Neural progenitor cell (in vitro differentiated cells): ENCODE measurements at places on chromosomes 7 and 10.

DNA sequence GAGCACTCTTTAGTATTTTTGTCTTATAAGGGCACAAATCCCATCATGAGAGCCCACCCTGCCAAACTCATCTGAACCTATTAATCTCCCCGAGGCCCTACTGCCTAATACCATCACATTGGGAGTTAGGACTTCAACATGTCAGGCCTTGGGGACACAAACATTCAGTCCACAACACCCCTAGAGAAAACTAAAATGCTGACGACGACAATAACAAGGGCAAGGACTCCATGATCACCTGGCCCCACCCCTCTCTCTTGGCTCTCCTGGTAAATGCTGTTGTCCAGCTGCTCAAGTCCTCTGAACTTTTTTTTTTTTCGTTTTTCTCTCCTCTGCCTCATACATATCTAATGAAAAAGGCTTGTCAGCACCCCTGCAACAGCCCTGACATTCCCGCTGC, 118.8 kb upstream of the MKI67 start:
- DNase-seq = no peak

- DNase-seq = no peak
Measured at GRCh38 chr7:510782-511281, 8.8 kb downstream of the PDGFA start.

DNA sequence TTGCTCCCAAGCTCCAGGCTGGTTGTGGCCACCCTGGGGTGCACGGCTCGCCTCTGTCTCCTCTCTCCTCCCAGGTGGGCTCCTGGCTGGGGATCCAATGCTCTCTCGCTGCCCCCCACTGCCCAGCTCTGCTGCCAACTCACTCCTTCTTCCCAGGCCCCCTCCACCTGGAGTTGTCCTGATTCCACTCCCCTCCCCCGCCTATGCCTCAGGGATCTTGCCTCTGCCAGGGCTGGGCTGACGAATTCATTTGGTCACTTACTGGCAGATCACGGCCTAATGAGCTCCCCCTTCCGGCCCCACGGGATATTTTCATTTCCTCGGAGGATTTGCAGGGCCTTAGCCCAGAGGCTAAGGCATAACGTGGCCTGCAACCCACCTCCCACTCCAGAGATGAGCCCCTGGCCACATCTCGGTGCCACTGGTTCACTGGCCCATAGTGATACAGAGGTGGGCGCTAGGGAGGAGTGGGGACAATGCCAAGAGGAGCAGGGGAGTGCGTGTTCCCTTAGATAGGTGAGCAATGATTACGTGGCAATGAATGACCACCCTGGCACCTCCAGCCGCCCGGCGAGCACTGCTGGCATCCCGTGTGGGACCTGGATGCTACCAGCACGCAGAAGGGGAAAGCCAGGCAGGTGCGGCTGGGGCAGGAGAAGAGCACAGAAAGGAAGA, 344.6 kb upstream of the SHH start:
- peak; percentile 76 for DNase-seq

GRCh38 chr10:66723608-66724400, 202.0 kb upstream of the LRRTM3 start:
- DNase-seq = peak; percentile 16

GRCh38 chr10:85847085-85847484, 519.5 kb downstream of the GRID1 start:
- no peak for DNase-seq

- no peak for DNase-seq
Measured at GRCh38 chr7:142795339-142795863, 24.6 kb downstream of the PRSS2 start.

- DNase-seq = no peak
Measured at GRCh38 chr7:179209-179681, 13.1 kb upstream of the FAM20C start.
